B cell (primary cell): ENCODE measurements at places on chromosomes 16 and 17.

DNA sequence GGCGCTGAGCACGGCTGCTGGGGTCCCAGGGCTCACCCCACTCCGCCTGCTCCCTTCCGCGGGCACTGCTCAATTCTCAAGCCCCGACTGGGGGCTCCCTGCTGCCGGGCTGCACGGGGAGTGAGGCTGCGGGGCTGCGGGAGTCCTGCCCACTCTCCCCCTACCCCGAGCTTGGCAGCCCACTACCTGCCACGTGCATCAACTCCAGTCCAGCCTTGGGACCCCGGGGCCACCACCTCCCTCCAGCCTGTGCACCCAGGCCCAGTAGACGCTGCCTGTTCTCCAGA is 43.3 kb upstream of the SSTR5 start:
- no peak for DNase-seq

- peak; percentile 51 for DNase-seq
These were observed 7.1 kb downstream of the HAS3 start for GRCh38 chr16:69112285-69113129.

DNA sequence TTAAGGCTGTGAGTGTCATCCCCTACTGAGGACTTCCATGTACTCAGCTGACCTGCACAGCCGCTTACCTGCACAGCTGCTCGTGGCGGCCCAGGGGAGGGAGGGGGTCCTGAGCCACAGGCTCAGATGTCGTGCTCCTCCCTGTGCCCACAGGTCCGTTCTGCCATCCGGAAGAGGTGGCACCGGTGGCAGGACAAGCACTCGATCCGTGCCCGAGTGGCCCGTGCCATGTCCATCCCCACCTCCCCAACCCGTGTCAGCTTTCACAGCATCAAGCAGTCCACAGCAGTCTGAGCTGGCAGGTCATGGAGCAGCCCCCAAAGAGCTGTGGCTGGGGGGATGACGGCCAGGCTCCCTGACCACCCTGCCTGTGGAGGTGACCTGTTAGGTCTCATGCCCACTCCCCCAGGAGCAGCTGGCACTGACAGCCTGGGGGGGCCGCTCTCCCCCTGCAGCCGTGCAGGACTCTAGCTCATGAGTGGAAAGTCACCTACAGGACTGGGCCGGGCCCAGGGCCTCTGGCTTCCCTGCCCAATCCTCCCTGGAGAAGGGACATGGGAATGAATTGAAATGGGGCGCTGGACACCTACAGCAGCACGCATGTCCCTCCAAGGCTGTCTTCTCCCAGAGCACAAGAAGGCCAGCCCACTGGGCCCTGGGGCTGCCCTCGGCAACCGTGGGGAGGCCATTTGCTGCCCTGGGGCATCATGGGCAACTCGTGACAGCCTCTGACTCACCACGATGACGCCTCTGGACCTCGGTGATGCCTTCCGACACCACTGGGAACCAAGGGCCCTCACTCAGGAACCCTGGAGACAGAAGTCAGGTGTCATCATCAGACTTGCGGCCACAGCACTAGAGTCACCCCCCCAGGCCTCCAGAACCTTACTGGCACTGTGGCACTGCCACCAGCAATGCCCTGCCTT is 9.9 kb upstream of the SPPL2C start:
- DNase-seq = no peak

DNA sequence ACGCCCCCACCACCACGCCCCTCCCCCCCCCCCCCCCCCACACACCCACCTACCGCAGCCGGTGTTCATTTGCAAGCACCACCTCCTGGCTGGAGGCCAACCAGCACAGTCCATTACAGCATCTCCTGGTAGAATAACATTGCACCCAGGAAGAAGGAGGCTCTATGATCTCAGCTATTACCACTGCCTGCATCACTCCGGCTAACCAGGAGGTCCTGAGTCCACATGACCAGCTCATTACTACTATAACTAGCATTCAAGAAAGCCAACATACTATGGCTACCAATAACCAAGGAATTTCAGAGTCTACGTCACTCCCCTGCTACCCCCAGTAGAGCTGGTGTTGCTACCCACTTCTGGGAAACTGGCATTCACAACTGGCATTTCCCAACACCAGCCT is 81.1 kb upstream of the ALOX12 start:
- no peak for DNase-seq

- DNase-seq = peak; percentile 59
These were observed 96.9 kb downstream of the RAB11FIP4 start for GRCh38 chr17:31488264-31488981.

DNA sequence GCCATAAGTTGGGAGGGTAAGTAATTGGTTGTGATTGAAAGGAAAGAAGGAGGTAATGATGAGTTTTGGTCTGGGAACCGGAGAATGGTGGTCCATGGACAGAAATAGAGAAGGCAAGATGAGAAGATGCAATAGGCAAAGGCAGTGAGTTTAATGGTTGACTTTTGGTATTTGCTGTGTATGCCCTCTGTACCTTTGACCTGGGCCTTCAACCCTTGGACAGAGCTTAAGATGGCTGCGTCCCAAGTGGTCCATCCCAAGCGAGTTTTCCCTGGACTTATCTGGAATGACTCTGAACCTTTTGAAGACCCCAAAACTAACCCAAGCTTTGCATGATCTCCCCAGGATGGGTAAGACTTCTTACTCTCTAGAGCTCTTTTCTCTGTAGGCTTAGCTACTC is 664.5 kb downstream of the MAF start:
- no peak for DNase-seq

DNA sequence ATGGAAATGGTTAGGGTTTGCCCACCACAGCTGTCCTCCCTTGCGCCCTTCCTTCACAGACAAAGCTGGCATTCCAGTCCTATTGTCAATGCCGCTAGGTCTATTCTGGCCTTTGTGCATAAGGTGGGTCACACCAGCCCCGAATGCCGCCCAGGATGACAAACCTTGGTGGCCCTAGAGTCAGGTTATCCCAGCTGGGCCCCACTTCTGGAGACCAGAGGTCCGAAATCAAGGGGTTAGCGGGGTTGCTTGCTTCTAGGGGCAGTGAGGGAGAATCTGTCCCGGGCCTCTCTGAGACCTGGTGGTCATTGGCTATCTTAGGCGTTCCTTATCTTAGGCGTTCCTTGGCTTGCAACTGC is 472.1 kb downstream of the SOX9 start:
- DNase-seq = no peak

GRCh38 chr17:67751101-67752074 is 33.7 kb downstream of the NOL11 start:
- DNase-seq = no peak

GRCh38 chr16:68230956-68231355 is 5.0 kb downstream of the ESRP2 start:
- no peak for DNase-seq

DNA sequence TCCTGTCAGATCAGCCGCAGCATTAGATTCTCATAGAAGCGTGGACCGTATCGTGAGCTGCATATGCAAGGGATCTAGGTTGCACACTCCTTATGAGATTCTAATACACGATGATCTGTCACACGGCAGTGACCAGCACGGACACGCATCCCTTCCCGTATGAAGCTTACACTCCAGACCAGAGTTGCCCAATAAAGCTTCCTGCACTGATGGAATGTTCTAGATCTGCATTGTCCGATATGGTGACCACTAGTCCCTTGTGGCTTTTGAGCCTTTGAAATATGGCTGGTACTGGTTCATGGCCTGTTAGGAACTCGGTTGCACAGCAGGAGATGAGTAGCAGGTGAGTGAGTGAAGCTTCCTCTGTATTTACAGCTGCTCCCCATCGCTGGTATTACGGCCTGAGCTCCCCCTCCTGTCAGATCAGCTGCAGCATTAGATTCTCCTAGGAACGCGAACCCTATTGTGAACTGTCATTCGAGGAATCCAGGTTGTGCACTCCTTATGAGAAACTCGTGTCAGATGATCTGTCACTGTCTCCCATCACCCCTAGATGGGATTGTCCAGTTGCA is 49.8 kb upstream of the ZCCHC14 start:
- no peak for DNase-seq

GRCh38 chr16:69611103-69611640 is 45.4 kb downstream of the NFAT5 start:
- no peak for DNase-seq

DNA sequence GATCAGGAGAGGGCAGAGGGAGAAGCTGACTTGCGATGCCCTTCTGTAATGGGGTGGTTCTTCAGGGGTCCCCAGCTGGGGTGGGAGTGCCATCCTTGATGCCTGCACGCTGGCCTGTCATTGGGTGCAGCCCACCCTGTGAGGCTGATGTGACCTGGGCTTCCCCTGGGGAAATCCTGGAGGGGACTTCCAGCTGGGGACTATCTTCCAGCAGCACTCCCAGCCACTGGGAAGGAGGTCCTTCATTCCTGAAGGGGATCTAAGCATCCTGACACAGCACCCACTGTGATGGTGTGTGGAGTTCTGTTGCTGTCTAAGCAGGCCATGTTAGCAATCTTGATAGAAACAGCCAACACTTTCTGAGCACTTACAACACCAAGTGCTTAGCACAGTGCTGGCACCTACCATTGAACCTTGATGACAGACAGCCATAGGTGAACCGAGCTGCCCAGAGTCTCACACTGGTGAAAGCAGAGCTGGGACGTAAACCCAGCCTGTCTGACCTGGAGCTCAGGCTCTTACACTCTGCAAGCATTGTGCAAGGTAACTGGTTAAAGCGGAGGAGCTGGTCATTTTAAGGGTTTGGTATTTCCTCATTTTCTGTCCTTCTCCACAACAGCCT is 211.3 kb downstream of the CCDC182 start:
- DNase-seq = no peak

DNA sequence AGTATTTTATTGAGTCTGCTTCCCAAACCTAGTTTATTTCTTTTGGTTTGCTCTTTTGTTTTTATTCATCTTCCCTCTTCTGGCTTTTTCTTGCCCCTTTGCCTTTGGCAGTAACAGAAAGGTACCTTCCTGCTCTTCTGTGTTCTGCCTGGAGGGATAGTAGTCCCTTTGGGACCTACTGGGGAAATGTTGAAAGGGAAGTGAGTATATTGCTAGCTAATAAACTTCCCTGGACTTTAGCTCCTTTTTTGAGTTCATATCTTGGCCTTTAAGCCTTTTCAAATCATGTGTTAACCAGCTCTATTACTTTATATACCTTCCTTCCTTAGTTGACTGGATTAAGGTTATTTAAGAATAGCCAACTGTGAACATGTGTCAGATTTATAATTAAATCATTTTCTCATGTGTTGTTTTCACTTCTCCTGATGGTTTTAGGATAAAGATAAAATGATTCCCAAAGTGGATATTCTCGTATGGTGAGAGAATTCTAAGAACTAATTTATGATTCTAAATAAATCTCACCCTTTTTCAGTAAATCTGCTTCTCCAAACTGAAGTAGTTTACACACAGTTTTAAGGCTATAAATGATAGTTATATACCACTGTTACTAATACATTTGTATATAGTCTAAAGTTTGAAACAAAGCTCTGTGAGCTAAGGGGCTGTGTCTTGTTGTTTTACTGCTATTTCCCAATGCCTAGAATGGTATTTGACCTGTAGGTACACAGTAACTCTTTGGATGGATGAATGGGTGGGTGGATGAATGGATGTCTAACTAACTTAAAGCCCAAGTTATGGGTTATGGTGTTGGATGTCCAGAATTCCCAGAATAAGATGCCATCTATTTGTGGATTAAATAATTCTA is 45.7 kb downstream of the OMG start:
- DNase-seq = no peak
